Activated CD4-positive, alpha-beta T cell treated with anti-CD3 and anti-CD28 coated beads, Interleukin-2, amount 50 U/mL, for 4 hours (primary cell): ENCODE measurements at places on chromosomes 5 and 9.

GRCh38 chr9:33795281-33795680 lies at the start of gene PRSS3:
TSS of gene PRSS3 (plus strand) at chr9:33795561. CDS start at chr9:33795574, 13 bp downstream.
- no peak for DNase-seq

DNA sequence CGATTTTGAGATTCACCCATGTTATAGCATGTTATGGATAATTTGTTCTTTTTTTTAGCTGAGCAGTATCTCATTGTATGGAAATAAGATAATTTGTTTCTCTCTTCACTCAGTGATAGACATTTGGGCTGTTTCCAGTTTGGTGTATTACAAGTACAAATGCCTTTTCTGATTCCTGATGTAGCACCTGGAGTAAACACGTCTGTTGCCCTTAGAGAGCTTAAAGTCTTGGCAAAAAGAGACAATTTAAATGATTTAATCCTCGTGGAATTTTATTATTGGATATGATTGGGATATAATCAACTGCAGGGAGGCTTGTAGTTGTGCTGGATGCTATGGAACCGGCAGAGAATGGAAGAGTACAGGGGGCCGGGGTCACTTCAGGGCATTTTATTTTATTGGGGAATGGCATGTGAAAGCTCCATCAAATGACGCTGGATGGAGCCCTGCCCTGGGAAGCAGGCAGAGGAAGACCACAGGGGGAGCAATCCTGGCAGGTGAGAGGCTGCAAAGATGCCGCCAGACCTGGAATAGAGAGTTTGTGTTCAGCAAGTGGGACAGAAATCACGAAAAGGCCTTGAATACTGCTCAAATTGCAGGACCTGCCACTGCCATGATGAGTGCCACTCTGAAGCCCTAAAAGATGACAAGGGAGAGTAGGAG lies 31.0 kb upstream of the TGFBI start:
- no peak for DNase-seq

DNA sequence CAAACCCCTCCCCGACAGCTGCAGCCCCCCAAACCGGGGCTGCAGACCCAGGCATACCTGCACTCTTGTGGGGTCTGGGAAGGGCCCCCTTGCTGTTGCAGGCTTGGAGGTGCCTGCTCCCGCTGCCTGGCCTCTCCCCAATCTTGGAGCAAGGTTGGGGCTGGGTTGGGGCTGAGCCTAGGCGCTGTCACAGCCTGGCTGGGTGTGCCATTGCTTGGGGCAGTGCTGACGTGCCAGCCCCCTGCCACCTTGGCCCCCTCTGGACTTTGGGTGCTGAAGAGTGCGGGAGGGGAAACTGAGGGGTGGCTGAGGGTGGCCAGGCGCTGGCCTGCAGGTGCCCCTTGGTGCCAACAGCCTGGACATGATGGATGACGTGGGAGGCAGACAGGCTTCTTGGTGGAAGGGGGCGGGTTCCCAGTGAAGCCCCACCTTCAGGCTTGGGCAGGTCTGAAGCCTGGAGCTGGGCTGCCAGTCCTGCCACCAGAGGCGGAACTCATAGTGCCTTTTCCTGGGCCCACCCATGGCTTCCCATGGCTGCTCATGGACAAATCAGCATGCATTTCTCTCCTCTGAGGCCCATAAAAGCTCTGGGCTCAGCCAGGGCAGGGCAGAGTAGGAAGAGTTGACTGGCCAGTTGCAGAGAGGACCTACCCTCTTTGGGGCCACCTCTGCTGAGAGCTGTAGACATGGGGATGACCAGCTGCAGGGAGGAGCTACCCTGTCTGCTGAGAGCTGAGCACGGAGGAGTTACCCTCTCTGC lies 19.1 kb downstream of the TMEM38B start:
- no peak for DNase-seq

DNA sequence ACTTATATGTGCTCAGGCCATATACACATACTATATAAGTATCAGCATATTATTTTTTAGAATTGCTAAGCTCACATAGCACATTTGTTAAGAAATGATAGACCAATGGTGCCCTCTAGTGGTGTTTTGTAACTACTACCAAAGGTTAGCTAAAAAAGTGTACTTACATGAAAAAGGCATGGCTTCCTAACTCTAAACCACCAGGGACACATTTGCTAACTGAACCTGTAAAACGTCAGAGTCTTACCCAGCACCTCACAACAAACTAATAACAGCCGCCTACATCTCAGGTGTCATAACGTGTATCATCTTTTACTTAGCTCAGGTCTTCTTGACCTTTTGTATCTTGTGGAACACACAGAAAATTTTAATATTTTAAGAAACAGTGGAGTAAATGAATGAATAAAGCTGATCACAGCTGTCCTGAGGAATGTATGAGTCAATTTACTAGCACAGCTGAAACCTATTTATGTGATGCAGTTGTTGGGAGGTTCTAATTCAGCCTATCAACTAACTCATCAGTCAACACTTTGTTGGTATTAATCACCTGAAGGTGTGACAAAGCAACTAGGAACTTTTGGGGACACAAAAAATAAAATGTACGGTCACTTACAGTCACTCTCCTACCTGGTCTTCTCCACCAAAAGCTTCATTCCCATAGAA lies 72.9 kb downstream of the BAAT start:
- DNase-seq = no peak

GRCh38 chr9:109689701-109690100 lies 90.3 kb upstream of the PALM2AKAP2 start:
- DNase-seq = no peak

- DNase-seq = no peak
These were observed 124.5 kb upstream of the FOXD4L5 start for GRCh38 chr9:65409471-65409980.

GRCh38 chr9:119322184-119322583 lies 47.1 kb downstream of the BRINP1 start:
- DNase-seq = no peak

- no peak for DNase-seq
These were observed 986.4 kb upstream of the CDH18 start for GRCh38 chr5:20974426-20974825.

- DNase-seq = no peak
These were observed 13.4 kb downstream of the OLFML2A start for GRCh38 chr9:124790301-124790700.

GRCh38 chr9:94029932-94030317 lies 54.3 kb upstream of the PTPDC1 start:
- no peak for DNase-seq

GRCh38 chr5:1393571-1394501 lies 48.9 kb upstream of the CLPTM1L start:
- no peak for DNase-seq

GRCh38 chr5:56615361-56616153 lies 199.8 kb upstream of the MAP3K1 start:
- no peak for DNase-seq

GRCh38 chr5:142615948-142616347 lies 69.9 kb downstream of the FGF1 start:
- no peak for DNase-seq

DNA sequence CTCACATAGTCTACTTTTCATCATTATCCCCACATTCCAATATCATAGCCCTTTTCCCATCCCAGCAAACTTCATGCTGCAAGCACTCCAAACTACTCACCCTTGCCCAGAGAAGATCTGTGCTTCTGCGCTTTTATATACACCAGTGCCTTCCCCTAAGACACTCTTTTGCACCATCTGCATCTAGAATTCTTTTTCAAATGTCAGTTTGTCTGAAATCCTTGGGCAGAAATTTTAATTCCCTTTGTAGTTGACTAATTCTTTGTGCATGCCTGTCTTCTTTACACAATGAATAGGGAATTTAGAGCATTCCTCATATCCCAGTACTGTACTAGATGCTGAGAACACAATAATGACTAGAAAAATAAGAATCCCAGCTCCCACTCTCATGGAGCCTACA lies 298.9 kb downstream of the KCNN2 start:
- no peak for DNase-seq

GRCh38 chr9:133585481-133586351 lies 23.5 kb downstream of the FAM163B start:
- no peak for DNase-seq

DNA sequence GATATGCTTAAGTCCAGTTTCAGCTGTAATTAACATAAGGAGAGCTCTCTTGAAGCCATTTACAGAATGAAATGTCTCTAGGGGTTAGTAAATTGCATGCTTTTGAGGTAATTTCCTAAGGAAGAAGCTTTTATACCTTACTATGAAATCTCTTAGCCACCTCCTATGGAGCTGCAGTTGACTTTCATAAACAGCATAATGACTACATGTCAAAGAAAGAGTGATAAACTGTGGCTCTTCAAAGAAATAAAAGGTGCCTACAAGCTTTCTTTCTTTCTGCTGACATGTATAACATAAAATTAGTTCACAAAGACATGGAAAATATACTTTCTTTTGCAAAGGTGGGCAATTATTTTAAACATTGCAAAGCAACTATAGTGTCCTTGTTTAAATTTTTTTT lies 90.8 kb downstream of the TMEM167A start:
- no peak for DNase-seq

GRCh38 chr5:60482301-60482700 lies 217.7 kb downstream of the DEPDC1B start:
- DNase-seq = no peak

DNA sequence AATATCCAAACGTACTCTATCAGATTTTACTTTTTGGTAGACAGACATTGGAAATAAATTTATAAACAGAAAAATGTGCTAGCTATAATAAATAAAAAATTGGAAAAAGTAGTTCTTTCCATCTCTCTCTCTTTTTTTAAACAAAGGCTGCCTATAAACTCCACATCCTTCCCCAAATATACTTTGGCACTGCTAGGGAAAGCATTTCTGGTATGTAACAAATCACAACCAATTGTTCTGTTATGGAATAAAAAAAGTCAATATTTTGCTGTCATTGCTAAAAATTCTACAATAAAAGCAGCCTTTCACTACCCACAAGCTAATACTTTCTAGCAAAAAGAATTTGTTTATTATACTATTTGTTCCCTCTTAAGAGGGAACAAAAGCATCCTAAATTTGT lies 169.2 kb upstream of the TARS1 start:
- DNase-seq = no peak

DNA sequence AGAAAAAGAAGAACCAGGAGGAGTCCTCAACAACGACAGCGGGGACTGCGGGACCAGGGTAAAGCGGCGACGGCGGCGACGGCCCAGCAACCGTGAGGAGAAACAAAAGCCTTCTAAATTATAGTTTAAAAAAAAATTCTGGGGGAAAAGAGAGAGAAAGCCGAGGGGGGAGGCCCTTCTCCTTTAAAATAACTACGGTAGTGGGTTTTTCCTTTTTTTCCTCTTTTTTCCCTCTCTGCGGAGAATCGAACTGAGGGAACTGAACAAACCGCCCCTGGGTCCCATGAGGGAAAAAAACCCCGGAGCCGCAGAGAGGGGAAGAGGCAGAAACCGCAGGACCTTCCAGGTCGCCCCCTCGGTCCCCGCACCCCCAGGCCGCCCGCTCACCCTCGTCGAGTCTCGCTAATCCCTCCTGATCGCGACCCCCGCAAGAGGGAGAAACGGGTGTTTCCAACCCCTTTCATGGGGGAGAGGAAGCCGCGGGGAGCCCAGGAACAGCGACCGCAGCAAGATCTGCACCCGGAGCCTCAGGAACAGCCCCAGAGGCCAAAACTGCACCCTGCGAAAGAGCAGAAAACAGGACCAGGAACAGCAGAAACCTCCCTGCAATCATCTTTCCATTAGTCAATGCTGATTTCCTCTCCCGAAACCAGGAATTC lies 453 bp downstream of the CPEB4 start:
- DNase-seq = no peak

GRCh38 chr5:59559323-59559722 lies 334.2 kb downstream of the PDE4D start:
- DNase-seq = no peak

DNA sequence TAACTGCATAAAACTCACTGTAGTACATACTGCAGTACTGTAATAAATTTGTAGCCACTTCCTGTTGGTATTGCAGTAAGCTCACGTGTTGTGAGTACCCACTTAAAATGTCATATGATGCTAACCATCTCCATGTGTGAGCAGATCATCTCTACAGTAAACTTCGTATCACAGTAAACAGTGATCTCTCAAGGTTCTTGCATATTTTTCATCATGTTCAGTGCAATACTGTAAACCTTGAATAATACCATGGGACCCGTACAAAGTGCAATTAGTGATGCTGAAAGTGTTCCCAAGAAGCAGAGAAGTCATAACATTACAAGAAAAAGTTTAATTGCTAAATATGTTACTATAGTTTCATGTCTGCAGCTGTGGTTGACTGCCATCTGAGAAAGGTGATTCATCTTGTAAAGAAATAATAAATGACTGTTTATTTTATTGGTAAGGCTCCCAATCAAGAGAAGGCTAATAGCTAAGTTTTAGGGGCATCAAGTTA lies 253.8 kb upstream of the POU5F2 start:
- no peak for DNase-seq
